ENCODE measurements at places on chromosomes 13 and 19.

- DNase-seq: no peak
- no peak overlapping the region for H3K4me3 ChIP-seq
- no peaks in the 10 kb centered on the region for H3K36me3 ChIP-seq
- H3K27me3 ChIP-seq: no peaks in the 10 kb centered on the region
Observed at GRCh38 chr19:13640611-13641010, 123.7 kb upstream of the MRI1 start.

DNA sequence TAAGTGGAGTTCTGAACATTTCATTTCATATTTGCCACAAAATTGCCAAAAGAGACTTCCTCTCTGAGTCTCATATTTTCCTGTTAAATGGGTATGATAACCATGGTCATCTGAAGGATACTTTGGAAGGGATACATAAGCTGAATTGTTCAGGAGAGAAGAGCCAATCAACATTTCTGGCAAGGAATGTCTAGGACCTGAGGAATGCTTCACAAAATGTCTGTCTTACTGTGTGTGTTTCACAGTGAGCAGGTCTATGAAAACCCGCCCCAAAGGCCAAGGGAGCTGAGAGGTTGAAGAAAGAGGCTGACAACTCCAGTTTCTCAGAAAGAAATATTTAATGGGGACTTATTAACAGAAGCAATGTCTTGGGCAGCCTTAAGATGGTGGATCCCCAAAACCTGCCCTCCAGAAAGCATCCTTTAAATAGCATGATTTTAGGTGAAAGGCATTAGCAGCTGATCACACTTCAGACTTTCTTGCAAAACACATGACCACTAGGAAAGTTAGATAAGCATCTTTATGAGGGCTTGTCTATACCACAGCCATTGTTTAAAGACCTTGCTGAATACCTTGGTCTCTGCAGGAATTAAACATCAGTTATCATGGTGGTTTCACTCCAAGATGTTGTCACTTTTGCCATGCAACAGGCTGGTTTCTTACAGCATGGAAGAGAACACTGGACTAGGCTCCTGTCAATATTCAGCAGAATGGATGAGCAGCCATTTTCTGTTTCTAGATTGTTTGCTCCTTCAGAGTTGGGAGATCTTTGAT is 78.9 kb downstream of the TNFSF11 start:
- no peaks in the 10 kb centered on the region for H3K4me1 ChIP-seq
- DNase-seq: peak; percentile 12
- no peaks in the 10 kb centered on the region for H3K27me3 ChIP-seq
- H3K27ac ChIP-seq: no peak overlapping the region
- no peaks in the 10 kb centered on the region for H3K36me3 ChIP-seq

DNA sequence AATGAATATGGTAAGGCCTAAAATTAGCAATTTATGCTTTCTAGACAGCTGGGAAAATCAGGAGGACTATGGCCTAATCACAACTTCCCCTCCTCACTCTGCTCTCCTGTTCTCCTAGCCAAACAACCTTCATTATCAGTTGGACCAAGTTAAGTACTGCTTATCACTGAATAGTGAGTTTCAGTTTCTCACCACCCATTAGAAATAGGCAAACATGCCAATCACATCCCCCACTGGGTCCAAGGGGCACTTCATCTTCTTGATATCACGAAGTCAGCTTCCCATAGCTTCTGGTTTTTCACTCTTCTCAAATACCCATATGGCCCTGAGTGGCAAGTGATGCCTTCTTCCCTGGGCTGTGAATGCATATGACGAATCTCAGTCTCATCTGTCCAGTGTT is 689.6 kb downstream of the SLITRK5 start:
- no peaks in the 10 kb centered on the region for H3K27me3 ChIP-seq
- DNase-seq: no peak
- H3K4me3 ChIP-seq: no peak overlapping the region
- H3K36me3 ChIP-seq: no peaks in the 10 kb centered on the region

- no peaks in the 10 kb centered on the region for H3K36me3 ChIP-seq
- H3K4me3 ChIP-seq: no peak overlapping the region
- H3K27me3 ChIP-seq: no peaks in the 10 kb centered on the region
- H3K4me1 ChIP-seq: no peaks in the 10 kb centered on the region
- no peak for DNase-seq
- no peak overlapping the region for H3K27ac ChIP-seq
Observed at GRCh38 chr13:112750570-112750969, 60.7 kb downstream of the ATP11A start.

DNA sequence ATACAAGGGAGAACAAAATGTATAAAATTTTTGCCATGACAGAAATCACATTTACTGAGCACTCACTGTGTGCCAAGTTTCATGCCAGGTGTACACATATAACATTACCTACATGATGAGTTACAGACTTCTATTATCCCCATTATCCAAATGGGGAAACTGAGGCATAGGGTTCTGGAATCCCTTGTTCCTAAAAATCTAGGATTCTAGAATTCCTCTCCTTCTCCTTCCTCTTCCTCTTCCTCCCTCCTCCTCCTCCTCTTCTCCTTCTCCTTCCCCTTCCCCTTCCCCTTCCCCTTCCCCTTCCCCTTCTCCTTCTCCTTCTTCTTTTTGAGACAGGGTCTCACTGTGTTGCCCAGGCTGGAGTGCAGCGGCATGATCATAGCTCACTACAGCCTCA is 14.2 kb upstream of the BCL3 start:
- no peak overlapping the region for H3K4me3 ChIP-seq
- peaks cover 14% of the 10 kb centered on the region for H3K4me1 ChIP-seq
- DNase-seq: no peak
- H3K27me3 ChIP-seq: no peaks in the 10 kb centered on the region
- peak overlapping the region; percentile 53 for H3K27ac ChIP-seq
- no peaks in the 10 kb centered on the region for H3K36me3 ChIP-seq

DNA sequence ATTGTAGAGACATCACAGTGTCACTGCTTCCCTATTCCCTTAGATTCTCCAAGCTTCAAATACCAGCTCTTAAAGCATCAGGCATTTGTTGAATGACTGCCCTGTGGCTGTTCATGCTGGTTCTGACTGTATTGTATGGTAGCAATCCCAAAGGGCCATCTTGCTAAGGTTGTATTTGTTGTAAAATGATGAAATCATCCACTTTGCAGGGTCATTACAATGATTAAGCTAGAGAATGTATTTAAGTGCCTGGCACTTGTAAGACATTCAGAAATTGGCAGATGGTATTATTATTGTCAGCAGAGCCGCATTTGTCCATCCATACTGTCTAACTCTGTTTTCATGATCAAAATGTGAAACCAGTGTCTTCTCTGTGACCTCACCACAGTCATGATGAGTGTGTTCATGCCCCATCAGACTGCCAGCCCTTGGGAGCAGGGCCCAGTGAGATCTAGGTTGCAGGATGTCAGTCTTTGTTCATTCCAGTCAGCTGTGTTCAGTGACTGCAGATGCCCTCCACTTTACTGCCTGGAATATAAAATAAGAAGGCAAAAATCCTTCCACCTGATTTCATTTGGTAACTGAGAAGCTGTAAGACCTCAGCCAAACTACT is 86.1 kb downstream of the DHRS12 start:
- H3K27ac ChIP-seq: no peak overlapping the region
- no peaks in the 10 kb centered on the region for H3K27me3 ChIP-seq
- H3K36me3 ChIP-seq: no peaks in the 10 kb centered on the region
- no peak for DNase-seq
- no peak overlapping the region for H3K4me3 ChIP-seq
- peaks cover 23% of the 10 kb centered on the region for H3K4me1 ChIP-seq

DNA sequence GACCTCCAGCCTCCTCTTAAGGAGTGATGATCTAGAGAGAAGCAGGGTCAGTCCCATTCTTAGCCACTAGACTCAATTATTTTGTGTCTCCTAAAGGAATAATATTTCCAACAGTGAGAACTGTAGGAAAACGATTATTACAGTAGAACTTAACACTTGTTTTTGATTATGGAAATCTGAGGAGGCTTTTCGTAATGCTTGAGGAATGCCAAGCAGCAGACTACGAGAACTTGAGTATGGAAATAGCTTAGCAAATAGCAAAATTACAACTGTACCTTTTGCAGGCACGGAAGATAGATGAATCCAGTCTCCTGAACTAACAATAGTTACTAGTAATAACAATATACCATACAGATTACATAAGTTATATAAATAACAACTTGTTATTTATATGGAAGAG is 12.2 kb downstream of the BRD4 start:
- H3K4me1 ChIP-seq: peaks cover 14% of the 10 kb centered on the region
- no peak overlapping the region for H3K4me3 ChIP-seq
- DNase-seq: no peak
- H3K27me3 ChIP-seq: no peaks in the 10 kb centered on the region

DNA sequence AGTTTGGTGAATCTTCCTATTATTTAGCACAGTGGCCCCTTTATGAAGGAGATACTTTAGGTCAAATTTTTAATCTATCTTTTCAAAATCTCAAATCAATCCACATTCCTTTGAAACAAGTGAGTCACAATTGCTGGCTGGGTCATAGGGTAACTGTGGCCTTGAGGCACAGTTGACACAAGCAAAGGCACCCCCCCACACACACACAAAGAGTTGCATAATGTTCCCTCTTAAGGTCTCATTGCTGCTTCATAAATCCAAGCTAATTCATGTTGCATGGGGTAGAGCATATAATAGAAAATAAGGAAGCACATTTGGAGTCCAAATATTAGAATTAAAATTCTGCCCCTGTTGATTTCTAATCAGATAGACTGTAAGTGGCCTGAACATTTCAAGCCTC is 171.5 kb downstream of the DLEU7 start:
- H3K4me1 ChIP-seq: peaks cover 16% of the 10 kb centered on the region
- no peaks in the 10 kb centered on the region for H3K36me3 ChIP-seq
- no peaks in the 10 kb centered on the region for H3K27me3 ChIP-seq
- no peak overlapping the region for H3K27ac ChIP-seq

GRCh38 chr19:38736413-38737280 is 7.6 kb downstream of the CAPN12 start:
- peaks cover 16% of the 10 kb centered on the region for H3K4me1 ChIP-seq
- H3K36me3 ChIP-seq: peaks cover 2% of the 10 kb centered on the region
- H3K27ac ChIP-seq: no peak overlapping the region
- H3K27me3 ChIP-seq: no peaks in the 10 kb centered on the region

GRCh38 chr19:35421362-35421761 is 26.7 kb upstream of the FFAR2 start:
- no peak for DNase-seq
- no peak overlapping the region for H3K4me3 ChIP-seq
- no peaks in the 10 kb centered on the region for H3K4me1 ChIP-seq
- H3K27me3 ChIP-seq: peaks cover 31% of the 10 kb centered on the region
- H3K36me3 ChIP-seq: no peaks in the 10 kb centered on the region
- no peak overlapping the region for H3K27ac ChIP-seq

- H3K27me3 ChIP-seq: no peaks in the 10 kb centered on the region
- H3K36me3 ChIP-seq: no peaks in the 10 kb centered on the region
- peak overlapping the region; percentile 5 for H3K27ac ChIP-seq
- no peaks in the 10 kb centered on the region for H3K4me1 ChIP-seq
- peak overlapping the region; percentile 81 for H3K4me3 ChIP-seq
- DNase-seq: peak; percentile 34
Observed at GRCh38 chr19:4456476-4456842, 1.1 kb downstream of the UBXN6 start.

DNA sequence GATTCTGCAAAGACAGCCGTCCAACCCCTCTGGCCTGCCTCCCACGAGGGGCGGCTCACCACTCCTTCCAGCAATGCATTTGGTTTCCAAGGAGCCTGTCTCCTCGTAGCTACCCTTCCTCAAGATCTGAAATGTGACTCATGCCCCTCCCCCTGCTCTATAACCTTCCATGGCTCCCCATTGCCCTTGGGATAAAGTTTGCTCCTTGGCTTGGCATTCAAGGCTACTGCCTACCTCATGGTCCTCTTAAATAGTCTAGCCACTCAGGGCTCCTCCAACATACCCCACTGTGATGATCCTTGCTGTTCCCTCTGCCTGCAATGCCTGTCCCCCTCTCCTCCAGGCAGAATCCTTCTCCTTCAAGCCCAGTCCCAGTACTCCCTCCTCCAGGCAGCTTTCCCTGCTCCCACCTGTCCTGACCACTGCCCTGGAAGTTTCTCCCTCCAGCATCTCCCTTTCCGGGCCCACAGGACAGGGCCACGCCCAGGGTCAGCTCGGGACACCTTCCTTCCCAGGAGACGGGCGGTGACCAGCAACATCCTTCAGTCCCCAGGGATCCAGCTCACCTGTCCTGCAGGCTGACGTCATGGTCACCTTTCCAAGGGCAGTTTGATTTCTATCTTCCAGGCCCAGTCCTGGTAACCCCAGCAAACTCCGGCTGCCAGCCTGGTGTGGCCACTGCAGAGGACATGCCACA is 19.2 kb upstream of the SEMA6B start:
- H3K36me3 ChIP-seq: no peaks in the 10 kb centered on the region
- H3K4me1 ChIP-seq: peaks cover 20% of the 10 kb centered on the region
- no peak for DNase-seq

- no peaks in the 10 kb centered on the region for H3K27me3 ChIP-seq
- no peak for DNase-seq
- peaks cover 15% of the 10 kb centered on the region for H3K36me3 ChIP-seq
- H3K27ac ChIP-seq: peak overlapping the region; percentile 61
- peak overlapping the region; percentile 88 for H3K4me3 ChIP-seq
Observed at GRCh38 chr19:41222240-41222639, 3.2 kb downstream of the AXL start.

Data from PC-3 (cell line).